ENCODE measurements at places on chromosomes 12 and 14. TPM values are rescaled to one million over a fixed set of nuclear protein-coding genes. Genes with fewer than 3 reads are reported as not detected.

Gene GTF2A1
- 14.6 TPM for total RNA-seq

Gene ZDHHC22
- 0.52 TPM for total RNA-seq

Gene AGAP2
- 2.1 TPM for total RNA-seq

Gene APOLD1
- 9.9 TPM for total RNA-seq

Gene KLRK1
- 0.52 TPM for total RNA-seq

Measured in skeletal muscle tissue (tissue), 5 donors.